Esophagus muscularis mucosa (tissue), 4 donors: ENCODE measurements at places on chromosomes 1 and 21.
A peak's percentile ranks its signal among the peaks of the same experiment; 100 is the strongest.

GRCh38 chr1:204859861-204860267 lies 10.8 kb upstream of the NFASC start:
- DNase-seq: no peak

- no peak for DNase-seq
Observed at GRCh38 chr1:228088586-228089498, 6.3 kb downstream of the ARF1 start.

- DNase-seq: no peak
Observed at GRCh38 chr1:41259221-41259620, 17.1 kb upstream of the SCMH1 start.

GRCh38 chr21:36706482-36706852 lies 7.6 kb downstream of the SIM2 start:
- DNase-seq: no peak

GRCh38 chr1:203083463-203083921 lies 2.3 kb downstream of the MYOG start:
- peak; percentile 87 for DNase-seq

- no peak for DNase-seq
Observed at GRCh38 chr1:196611873-196612272, 3.6 kb upstream of the KCNT2 start.
